Right renal pelvis (tissue), 4 donors: ENCODE measurements at places on chromosomes 4 and X.

DNA sequence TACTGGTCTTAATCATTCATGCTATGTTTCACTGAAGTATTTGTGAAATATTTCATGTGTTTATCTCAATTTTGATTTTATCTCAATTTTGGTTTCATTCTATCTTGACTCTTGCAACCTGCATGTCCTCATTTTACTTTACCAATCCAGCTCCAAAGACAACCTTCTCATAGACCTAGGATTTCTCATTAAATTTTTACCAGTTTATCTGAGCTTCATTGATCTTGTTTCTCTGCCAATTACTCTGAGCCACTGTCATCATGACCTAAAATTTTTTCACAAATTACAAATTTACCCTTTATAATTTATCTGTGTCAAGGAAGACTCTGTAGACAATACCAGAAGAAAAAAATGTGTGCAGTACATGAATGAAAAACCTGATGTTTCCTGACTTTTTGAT, 18.6 kb upstream of the UGT2B17 start:
- no peak for DNase-seq

- no peak for DNase-seq
Measured at GRCh38 chrX:150207733-150208132, 155.4 kb upstream of the MAMLD1 start.

DNA sequence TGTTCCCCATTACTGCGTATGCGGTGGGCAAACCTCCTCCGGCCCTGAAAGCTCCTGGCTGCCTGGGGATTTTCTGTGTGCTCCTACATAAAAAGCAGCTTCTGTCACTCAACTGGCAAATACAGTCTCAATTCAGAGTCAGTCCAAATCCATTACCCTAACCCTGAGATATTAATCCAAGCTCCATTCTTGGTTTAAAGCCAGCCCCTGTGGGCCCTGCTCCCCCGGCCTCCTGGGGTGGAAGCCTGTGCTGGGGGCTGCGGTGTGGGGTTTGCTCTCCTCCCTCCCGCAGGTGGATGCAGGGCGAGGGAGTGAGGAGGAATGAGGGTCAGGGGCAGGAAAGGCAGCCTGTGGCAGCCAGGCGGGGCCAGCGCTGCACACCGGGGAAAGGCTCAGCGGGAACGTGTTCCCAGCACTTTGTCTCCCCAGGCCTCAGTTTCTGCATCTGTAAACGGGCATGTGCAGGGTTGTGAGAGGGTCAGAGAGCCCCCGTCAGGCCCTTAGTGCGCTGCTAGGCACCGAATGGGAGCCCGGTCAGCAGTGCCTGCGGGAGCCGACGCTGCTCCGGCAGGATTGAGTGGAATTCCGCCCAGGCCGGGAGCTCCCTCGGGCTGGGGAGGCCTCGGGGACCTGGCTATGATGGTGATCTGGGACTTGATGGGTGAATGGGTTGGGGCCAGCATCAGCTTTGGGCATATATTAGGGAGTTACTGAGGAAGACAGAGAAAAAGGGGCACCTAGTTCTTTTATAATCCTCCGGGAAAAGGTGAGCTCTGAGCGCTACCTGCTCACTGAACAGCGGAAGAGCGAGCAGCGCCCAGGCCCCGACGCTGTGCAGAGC, 6.3 kb upstream of the RGS12 start:
- DNase-seq: no peak

GRCh38 chrX:15310117-15310516, 5.3 kb downstream of the ASB11 start:
- DNase-seq: peak; percentile 43

DNA sequence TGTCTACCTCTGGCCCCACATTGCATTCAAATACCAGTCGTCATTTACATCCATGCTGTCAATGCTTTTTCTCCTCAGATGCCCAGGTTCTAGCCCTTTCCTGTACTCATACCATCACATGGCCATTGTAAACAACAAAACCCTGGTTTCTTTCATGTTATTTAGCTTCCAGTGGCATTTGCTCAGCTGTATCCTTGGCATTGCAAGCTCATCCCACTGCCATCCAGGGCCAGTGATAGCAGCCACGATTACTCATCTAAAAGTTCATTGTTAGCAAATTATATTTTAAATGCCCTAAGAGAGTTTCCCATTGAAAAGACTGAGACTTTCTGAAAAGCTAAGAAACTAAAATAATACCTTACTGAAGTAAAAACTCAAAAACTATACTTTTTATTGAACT, 34.0 kb downstream of the VEGFC start:
- DNase-seq: no peak

DNA sequence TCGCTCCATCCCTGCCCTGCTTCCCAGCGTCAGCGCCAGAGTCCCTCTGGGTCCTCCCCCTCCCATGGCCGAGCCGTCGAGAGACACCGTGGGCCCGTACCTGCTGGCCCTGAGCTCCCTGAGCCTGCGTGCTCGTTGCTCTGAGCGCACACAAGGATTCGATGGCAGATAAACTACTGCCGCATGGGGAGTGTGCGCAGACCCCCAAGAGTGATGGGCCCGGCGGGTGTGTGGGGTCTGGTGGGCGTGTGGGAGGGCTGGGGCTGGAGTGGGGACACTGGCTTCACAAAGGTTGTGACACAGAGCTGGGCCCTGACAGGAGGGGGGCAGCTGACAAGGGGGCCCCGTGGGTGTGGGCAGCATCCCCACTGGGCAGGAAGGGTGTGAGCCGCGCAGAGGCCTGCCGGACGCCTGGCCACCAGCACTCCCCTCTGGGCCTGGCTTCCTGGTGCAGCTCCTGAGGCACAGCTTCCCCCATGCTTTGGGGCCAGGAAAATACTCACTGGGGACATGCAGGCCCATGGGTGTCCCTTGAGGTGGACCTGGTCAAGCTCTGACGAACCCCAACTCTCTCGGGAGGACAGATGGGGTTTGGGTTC, 4.8 kb upstream of the RGS12 start:
- no peak for DNase-seq

DNA sequence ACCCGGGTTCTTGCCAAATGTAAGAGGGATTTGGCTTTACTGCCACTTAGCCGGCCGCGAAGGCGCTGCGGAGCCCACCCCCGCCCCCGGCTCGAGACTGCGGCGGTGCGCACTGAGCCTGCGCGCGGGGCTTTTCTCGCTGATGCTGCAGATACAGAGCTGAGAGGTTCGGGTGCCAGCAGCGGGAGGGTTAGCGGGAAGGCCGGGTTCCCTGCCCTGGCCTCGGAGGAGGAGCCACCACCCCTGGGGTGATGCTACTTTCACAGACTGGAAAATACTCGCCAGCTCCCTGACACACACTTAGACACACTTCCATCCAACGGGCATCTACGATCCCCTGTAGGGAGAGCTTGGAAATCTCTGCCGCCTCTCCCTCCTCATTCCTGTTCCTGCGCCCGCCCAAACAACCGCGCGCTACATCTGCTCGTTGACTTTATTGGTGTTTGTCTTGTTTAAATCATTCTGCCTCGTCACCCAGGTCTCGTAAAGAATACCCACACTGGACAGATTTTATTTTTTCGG, 2.1 kb upstream of the PCDH7 start:
- DNase-seq: no peak

- no peak for DNase-seq
Measured at GRCh38 chrX:112731793-112732192, 52.1 kb upstream of the LHFPL1 start.
